ENCODE measurements at places on chromosomes 7 and 10.

GRCh38 chr10:76133597-76134255 is 702.3 kb downstream of the LRMDA start:
- DNase-seq: no peak

- no peak for DNase-seq
Observed at GRCh38 chr7:55965100-55965470, 700 bp downstream of the NIPSNAP2 start.

GRCh38 chr10:122494173-122494820 is 32.9 kb downstream of the HTRA1 start:
- DNase-seq: no peak

DNA sequence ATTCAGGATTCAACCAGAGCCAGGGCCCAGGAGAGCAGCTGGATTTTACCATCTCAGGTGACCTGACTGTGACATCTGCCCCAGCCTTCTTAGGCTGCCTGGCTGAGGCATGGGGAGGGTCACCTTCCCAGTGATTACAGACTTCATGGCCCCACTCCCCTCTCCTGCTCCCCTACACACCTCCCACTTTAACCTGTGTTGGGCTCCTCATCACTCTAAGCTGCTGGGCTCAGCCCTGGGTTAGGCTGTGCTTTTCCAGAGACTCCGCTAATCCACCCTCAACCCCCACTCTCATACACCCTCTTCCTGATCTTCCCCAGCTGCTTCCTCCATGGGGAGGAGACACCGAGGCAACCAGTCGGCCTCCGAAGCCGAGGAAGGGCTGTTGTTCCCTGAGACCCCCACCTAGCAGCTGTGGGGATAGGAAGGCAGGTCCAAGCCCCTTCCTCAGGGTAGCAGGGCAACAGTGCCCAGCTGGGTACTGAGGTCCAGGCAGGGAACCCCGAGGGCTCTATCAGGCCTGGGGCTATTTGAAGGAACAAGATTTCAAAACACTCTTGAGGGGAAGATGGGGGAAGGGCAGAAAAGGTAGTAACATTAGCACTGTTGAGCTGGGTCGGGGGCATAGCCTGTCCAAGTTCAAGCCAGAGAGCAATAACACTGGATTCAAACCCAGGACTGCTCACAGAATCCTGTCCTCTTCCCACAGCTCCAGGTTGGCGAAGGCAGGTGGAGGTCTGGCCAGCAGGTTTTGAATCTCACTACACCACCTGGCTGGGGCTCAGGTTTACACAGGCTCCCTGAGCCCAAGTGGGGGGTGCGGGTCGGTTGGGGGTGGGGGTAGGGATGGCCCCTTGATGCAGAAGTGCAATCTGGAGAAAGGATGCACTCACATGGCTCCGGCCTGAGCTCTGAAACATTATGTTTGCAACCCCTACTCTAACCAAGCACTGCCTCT is 1.8 kb downstream of the IMPDH1 start:
- no peak for DNase-seq

DNA sequence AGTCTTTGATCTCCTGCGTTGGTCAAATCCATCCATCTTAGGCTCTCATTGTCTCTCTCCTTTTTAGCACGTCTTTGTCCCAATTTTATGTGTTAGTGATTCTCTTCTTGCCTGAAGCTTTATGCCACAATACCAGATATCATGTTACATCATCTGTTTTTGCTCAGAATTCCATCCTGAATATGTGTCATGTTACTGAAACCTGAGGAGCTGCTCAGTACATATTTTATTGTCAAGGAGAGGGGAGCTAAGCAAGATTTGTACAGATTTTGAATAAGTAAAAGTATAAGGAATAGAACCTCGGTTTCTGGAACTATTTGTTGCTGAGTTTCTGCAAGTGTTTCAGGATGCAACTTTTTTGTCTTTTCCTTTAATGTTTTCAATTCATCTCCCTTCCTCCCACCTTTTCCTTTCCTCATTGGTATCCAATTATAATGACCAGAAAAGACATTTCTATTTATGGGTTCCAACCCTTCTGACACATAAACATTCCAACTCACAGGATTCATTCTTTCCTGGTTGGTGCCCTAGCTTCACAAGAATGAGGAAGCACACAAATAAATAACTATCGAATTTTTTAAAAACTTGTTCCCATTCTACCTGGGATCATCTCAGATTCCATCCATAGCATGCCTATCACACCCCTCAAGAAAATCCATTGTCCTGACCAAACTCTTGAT is 291.8 kb downstream of the CRPPA start:
- no peak for DNase-seq

- no peak for DNase-seq
Observed at GRCh38 chr10:12027539-12027938, 15.1 kb downstream of the UPF2 start.

GRCh38 chr10:43215758-43216455 is 51.0 kb downstream of the RASGEF1A start:
- DNase-seq: no peak

- no peak for DNase-seq
Observed at GRCh38 chr10:117001144-117001543, 3.8 kb downstream of the SHTN1 start.

DNA sequence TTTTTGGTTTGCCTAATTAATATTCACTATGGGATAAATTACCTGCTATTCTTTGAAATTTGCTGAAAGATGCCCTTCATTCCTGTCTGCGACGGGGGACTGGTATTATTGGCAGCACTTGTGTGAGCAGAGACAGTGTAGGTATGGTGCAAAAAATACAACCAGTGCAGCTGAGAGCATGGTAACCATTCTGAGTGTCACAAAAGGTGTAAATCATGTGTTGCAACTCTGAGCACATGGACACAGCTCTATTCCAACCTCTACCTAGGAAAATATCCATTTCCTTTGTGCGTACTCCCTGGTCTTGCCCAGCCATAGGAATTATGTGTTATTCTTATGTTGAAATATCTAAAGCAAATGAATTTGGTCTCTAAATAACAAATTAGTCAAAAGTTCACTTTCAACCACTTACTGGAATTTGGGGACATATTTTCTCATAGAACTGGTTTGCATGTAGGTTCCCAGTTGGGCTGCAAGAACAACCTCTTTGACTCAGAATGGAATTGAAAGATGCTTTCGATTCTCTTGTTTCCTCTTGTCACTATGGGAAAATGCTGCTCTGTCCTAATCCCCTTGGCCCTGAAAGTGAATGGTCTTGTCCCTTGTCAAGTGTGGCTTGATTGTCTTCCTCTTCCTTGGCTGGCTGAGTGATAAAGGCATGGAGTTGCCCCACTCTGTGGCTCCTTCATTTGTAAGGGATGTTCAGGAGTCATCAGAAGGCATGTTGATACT is 57.0 kb downstream of the CELF2 start:
- DNase-seq: no peak

- DNase-seq: no peak
Observed at GRCh38 chr10:76553263-76554032, 1084.2 kb downstream of the KCNMA1 start.

GRCh38 chr7:25069900-25070443 is 55.1 kb downstream of the CYCS start:
- peak; percentile 5 for DNase-seq

DNA sequence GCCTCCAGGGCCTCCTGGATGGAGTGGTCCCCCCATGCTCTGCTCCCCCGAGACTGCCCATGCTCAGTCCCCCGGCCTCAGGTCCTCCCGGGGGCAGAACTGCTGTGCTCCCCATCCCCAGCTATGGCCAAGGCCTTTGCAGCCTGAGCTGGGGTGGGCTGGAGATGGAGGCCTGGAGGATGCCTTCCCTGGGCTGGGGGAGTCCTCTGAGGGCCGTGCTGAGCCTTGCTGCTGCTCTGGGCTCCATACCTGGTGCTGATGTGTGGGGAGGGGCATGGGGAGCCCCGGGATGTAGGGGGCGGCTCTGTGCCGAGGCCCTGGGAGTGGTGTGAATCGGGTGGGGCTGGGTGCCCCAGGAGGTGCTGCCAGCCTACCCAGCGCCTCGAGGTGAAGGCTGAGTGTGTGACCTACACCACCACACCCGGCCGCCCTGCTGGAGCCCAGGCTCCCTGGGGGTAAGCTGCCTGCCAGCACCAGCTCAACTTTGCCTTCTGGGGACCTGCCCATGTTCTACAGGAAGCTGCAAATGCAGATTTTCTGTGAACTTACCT is 109.5 kb downstream of the UNCX start:
- no peak for DNase-seq

GRCh38 chr10:124105594-124105993 is 12.2 kb upstream of the CHST15 start:
- DNase-seq: no peak
